ENCODE measurements at places on chromosomes 12 and 14.

GRCh38 chr12:5889381-5890047 is 55.5 kb downstream of the ANO2 start:
- no peak for DNase-seq

GRCh38 chr12:28104903-28105864 is 85.1 kb upstream of the CCDC91 start:
- DNase-seq = no peak

GRCh38 chr14:35419429-35419841 is 14.9 kb upstream of the NFKBIA start:
- no peak for DNase-seq

DNA sequence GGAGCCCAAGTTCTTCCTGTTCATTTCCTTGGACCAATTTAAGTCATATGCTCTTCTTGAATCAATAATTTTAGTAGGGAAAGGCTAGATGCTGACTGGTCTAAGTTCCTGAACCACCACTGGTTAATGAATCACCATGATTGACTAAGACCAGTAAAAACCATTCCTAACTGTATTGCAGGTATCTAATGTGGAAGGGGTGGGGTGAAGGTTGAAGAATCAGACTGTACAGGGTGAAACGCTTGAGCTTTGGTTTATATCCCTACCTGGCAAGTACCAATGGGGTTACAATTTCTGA is 100.1 kb downstream of the DYRK2 start:
- no peak for DNase-seq

- no peak for DNase-seq
Measured at GRCh38 chr14:61387076-61387475, 65.7 kb downstream of the PRKCH start.

- DNase-seq = no peak
Measured at GRCh38 chr14:90842726-90843125, 26.5 kb upstream of the TTC7B start.

GRCh38 chr12:132099739-132100138 is 44.4 kb downstream of the DDX51 start:
- no peak for DNase-seq

DNA sequence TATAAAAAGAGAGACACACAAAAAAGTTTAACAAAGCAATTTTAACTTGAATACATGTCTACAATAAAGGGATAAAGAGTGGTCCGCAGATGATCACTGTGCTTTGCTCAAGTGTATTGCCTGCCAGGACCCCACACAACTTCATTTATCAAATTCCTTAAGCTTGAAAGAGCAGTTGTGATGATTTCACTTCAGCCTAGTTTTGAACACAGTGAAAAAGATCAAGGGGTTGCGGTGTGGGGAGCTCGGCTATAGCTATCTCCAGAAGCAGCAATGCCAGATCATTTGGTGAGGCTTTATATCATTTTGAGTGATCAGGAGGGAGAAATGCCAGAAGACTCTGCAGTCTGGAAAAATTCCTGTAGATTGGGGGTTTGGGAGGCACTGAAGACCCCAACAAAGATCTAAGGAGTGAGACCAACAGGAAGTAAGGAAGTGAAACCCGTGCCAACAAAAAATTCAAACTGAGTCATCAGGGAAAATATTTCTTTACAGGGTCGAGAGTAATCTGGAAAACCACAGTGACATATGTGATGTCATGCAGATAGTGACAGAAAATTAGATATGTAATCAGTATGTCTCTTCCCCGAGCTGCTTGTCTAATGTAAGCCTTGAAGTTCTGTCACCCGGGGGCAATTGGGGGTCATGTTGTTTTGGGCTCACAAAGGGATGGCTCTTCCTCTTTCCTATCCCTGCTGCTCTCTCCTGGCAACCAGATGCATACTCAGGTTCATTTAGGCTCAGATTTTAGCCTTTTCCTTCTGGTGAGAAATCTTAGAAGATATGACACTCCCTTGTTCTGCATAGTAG is 221.8 kb downstream of the MSRB3 start:
- no peak for DNase-seq

GRCh38 chr12:126554625-126555024 is 1489.4 kb downstream of the AACS start:
- no peak for DNase-seq

- no peak for DNase-seq
Measured at GRCh38 chr12:41683513-41684240, 461.0 kb downstream of the GXYLT1 start.

- no peak for DNase-seq
Measured at GRCh38 chr14:24240110-24240918, 2.1 kb downstream of the TINF2 start.

- no peak for DNase-seq
Measured at GRCh38 chr12:100995771-100996170, 201.2 kb downstream of the ANO4 start.

DNA sequence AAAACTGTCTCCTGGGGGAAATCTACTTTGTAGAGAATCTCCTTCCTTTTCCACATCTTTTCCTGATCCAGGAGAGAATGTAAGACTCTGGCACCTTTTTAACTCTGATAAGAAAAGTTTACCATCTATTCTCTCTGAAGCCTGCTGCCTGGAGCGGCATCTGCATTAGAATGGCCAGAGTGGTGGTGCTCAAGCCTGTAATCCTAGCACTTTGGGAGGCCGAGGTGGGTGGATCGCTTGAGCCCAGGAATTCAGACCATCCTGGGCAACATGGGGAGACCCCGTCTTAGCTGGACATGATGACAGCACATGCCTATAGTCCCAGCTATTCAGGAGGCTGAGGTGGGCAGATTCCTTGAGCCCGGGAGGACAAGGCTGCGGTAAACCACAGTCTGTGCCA is 1.4 kb upstream of the CHFR start:
- no peak for DNase-seq

DNA sequence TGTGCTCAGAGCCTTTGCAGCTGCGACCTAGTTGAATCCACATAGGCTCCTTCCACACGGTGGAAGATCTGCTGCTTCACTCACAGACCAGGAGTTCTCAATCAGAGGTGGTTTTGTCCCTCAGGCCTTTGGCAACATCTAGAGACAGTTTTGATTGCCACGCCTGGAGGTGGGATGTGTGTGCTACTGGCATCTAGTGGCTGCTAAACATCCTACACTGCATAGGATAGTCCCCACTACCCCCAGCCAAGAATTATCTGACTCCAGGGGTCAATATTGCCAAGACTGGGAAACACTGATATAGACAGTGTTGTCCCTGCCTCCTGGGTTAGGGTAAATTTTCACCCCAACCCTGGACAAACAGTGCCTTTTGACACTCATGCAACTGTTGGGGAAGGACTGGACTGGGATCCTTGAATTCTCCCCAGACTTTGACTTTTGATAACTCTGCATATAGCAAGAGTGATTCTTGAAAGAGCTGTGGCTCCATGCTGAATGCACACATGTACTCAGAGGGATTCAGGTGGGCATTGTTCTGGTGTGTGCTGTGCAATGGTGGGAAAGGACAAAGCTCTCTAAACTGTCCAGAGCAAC is 39.8 kb downstream of the BAZ2A start:
- DNase-seq = no peak

- DNase-seq = no peak
Measured at GRCh38 chr14:63045612-63046320, 508 bp upstream of the KCNH5 start.

DNA sequence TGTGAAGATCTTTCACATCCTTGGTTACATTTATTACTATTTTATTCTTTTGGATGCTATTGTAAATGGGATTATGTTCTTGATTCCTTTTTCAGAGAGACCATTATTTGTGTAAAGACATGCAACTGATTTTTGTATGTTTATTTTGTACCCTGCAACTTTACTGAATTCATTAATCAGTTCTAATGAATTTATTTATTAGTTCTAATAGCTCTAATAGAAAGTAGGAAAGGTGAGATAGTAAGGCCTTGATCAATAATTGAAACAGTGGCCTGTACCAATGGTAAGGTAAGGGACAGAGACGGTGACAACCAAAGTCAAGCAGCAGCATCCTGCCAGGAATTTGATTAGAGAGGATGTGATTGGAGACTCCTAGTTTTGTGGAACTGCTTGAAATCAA is 224.1 kb downstream of the PHLDA1 start:
- DNase-seq = no peak

DNA sequence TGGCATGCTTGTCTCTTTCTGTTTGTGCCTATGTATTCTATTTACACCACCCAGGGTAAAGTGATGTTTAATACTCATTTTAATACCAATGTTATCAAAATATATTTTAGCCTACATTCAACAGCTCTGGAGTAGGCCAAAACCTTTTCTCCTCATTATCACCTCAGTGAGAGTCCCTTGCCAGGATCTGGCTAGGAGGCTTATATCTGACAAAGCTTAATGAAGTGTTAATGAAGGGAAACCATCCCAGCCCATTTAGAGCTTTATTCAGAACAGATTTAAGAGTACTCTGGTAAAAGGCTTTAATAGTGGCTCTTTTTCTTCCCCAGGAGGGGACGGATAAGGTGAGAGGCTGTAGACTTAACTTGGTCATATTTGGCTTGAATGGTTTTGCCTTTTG is 137.6 kb downstream of the GRIN2B start:
- no peak for DNase-seq

GRCh38 chr12:9340422-9341259 is 132.4 kb upstream of the PZP start:
- no peak for DNase-seq

GRCh38 chr12:63313139-63313538 is 162.1 kb upstream of the AVPR1A start:
- no peak for DNase-seq

- DNase-seq = no peak
Measured at GRCh38 chr14:69685716-69686115, 74.3 kb downstream of the SUSD6 start.

DNA sequence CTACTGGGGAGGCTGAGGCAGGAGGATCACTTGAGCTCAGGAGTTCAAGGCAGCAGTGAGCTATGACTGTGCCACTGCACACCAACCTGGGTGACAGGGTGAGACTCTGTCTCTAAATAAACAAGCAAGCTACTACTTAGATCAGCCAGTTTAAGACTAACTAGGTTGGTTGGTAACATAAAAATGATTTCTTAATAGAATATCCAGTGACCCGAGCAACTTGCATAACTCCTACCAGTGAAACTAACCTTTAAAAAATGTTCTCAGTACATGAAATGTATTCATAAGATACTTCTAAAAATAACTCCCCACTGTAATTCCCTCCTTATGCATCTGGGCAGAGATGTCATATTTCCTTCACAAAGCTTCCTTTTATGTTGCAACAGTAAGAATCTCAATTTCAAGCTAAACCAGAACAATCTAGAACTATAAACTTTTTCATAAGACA is 15.9 kb downstream of the TAOK3 start:
- DNase-seq = no peak

DNA sequence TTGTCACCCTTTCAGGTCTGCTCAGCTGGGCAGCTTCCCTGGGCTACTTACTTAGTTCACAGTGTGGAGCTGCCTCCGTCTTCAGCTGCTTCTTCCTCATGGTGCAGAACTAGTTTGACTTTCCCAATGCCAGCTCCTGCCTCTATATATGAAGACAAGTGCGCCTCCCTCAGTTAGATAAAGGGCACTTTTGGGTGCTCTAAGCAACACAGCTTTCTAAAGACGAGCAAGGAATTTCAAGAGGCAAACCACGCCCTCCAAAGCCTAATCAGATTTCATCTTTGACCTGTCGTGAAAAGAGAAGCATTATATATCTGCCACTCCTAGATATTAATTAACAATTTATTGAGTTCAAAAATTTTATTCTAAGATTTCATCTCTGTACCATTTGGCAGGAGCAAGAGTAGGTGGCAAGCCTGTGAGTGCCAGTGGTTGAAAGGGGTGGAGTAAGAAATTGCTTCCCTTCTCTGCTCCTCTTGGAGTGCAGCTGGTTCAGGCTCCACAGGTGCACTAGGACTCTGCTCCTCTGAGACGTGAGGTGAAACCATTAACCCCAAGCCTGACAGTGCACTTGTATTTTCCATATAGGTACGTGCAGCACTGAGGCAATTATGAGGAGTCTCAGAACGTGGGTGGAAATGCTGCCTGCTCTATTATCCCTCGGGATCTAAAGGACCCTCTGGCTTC is 2.1 kb upstream of the SLC11A2 start:
- no peak for DNase-seq

DNA sequence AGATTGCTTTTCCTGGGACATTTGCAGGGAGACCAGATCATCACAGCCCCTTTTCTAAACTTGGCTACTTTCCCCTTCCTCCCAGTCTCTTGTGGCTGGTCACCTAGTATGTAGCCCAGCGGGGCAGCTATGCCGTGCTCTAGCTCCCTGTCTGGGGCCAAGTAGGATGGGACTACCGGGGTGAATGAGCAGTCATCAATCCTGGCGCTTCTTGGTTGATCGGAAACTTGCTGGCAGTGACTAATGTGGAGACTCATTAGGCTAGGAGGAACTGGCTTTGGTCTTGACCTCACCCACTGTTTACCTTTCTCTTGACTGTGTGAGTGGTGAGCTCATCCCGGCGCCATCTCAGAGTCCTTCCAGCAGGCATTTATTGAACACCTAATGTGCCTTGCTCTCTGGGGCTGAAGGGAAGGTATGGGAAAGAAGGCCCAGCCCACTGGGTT is 15.9 kb downstream of the PLEKHG3 start:
- DNase-seq = no peak

DNA sequence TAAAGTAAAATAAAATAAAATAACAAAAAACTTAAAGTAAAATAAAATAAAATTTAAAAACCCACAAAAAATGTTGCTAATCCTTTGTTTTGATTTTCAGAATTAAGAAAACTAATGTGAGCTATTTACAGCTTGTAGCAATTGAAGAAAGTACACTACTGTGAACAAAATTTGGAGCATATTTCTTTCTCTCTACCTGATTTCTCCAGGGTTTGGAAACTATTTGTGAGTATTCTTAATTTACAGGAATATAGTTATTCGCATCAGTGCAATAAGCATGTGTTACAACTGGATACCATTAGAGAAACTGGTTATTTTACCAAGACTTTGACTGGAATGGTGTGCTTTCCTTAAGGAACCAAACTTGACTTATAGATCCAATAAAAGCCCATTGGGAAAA is 86.1 kb upstream of the CNOT2 start:
- DNase-seq = no peak

DNA sequence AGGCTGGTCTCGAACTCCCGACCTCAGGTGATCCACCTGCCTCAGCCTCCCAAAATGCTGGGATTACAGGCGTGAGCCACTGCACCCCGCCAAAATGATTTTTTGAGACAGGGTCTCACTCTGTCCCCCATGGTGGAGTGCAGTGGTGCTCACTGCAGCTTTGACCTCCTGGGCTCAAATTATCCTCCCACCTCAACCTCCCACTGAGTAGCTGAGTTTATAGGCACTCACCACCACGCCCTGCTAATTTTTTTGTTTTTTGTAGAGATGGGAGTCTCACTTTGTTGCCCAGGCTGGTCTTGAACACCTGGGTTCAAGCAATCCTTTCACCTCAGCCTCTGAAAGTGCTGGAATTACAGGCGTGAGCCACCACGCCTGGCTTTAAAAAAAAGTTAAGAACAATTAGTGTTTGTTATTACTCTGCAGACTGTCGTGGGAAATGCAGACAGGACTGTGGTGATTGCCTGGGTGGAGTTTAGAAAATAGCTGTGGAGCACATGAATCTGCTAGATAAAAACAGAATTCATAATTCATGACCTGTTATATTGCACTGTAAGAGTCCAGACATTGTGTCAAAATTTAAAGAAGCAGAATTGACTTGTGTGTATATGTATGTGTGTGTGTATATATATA is 9.2 kb upstream of the COX6A1 start:
- no peak for DNase-seq

Measured in esophagus squamous epithelium (tissue), 5 donors.